ENCODE measurements at places on chromosomes 6 and 20.
A peak's percentile ranks its signal among the peaks of the same experiment; 100 is the strongest.

DNA sequence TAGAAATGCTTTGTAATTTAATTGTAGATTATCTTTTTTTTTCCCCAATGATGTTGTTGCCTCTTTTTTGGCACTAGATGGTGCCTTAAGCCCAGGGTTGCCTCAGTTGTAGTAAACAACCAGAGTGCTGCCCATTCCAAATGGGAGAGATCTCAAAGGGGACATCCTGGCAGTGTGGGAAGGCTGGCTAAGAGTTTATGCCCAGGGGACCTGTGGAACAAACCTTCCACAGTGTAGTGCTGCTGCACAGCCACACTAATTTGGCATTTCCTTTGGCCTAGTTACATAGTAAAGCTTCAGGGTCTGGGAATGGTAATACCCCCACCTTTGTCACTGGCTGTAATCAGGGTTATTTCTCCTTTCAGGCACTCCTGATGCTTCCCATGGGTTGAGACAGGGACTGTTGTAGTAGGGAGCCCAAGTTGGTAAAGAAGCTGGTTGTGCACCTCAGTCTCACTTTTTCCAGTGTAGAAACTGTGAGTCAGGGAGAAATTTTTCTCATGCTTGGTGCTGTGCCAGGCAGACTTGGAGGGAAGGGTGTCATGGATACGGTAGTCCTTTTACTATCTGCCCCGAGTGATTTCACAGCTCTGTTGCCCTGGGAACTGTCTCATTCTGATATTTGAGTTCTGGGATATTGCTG, 177.8 kb upstream of the ECI2 start:
- no peak for DNase-seq

GRCh38 chr6:112739766-112740165, 392.6 kb downstream of the RFPL4B start:
- no peak for DNase-seq

DNA sequence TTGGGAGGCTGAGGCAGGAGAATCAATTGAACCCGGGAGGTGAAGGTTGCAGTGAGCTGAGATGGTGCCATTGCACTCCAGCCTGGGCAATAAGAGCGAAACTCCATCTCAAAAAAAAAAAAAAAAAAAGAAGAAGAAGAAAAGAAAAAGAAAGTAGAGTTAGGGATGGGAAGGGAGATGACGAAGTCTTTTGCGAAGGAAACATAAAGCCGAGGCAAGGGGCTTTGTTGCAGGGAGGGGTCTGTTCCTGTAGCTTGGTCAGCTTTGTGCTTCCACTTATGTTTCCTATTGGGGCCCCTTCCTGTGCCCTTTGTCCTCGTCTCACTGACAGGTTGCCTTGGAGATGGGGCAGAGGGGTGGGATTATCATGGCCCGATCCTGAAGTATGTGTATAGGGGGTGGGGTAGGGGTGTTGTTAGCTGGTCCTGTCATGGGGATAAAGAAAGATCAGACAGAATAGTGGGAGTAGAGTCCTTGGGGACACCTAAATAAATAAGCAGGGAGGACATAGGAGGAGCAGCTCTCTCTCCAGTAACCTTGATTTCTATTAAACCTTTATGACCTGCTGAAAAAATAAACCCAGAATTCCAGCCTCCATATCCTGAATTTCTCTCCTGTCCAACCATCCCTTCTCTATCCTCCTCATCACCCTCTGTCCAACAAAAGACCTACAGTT, 1.1 kb upstream of the CLIC1 start:
- peak; percentile 86 for DNase-seq

DNA sequence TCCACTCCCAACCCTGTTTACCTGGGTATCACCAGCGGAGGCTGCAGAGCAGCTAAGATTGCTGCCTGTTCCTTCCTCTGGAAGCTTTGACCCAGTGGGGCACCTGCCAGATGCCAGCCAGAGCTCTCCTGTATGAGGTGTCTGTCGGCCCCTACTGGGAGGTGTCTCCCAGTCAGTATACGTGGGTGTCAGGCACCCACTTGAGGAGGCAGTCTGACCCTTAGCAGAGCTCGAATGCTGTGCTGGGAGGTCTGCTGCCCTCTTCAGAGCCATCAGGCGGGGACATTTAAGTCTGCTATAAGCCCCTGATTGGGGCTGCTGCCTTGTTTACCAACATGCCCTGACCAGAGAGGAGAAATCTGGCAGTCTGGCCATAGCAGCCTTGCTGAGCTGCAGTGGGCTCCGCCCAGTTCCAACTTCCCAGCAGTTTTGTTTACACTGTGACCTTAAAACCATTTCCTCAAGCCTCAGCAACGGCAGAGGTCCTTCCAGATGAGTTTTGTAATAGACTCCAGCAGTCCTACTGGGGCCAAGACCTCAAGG, 2.8 kb downstream of the RAET1E start:
- no peak for DNase-seq

GRCh38 chr6:166775180-166775922, 148.3 kb upstream of the RPS6KA2 start:
- peak; percentile 68 for DNase-seq

DNA sequence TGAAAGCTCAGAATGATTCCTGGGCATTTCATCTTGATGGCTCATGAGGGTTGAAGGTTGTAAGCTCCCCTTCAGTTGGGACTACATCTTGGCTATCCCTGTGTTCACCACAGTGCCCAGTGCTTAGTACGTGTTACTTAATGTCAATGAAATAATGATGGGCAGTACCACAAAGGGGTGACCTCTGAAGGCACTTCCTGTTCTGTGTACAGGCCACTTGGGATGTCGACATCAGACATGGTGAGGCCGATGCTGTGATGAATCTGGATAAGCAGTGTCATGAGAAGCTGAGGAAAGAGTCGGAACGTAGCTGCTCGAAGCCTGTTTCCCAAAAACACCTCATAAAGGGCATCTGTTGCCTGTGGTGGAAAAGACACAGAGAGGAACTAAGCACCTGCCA, 27.6 kb upstream of the RBL1 start:
- DNase-seq: no peak

GRCh38 chr20:52172392-52173047, 19.1 kb downstream of the ZFP64 start:
- DNase-seq: no peak

DNA sequence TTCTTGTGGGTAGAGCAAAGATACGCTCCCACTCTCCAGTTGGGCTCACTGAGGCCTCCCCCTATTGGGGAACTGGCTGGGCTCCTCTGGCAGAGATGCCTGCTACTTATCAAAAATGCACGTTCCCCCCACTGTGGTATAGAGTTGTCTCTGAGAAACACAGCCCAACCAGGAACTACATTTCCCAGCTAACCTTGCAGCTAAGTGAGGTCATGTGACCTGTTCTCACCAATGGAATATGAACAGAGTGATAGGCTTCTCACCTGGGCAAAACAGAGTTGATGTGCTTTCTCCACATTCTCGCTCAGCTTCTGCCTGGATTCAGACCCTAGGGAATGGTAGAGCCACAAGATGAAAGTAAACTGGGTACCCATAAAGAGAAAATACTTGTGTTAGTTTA, 49.1 kb upstream of the PTPRT start:
- no peak for DNase-seq

- DNase-seq: no peak
Observed at GRCh38 chr6:132333639-132334520, 67.4 kb downstream of the MOXD1 start.

DNA sequence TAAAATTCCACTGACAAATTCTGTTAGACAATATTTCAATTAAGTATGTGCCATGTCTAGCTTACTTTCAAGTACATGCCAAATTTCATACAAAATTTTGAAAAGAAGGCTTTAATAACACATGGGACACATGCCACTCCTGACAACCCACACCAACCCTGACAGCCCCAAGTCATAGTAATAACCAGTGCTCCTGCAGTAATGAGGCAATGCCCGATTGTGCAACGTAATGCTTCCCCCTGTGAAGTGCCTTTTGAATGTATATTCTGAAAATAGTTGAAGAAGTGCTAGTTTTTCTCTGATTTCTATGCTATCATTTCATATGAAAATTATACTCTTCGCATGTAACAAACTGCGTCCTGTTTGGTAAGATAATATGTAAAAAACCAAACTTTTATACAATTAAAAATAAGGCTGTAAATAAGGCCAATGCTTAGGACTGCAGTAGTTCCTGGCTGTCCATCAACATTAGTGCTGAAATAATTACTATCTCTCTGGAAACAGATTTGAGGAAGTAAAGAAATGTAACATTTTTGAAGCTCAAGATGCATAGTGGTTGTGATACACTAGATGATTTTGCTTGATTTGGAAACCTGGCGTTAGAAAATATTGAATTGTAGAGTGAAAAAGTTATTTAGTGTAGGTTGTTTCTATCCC, 125.8 kb upstream of the BCLAF1 start:
- no peak for DNase-seq

- DNase-seq: no peak
Observed at GRCh38 chr6:45590696-45591184, 213.0 kb upstream of the SUPT3H start.
